HCT116 (cell line): ENCODE measurements at places on chromosomes 5 and 9. TPM values are rescaled to one million over a fixed set of nuclear protein-coding genes. Genes with fewer than 3 reads are reported as not detected.

GRCh38 chr5:14429101-14430050, 152.2 kb upstream of the OTULINL start:
- no peak for DNase-seq
- no peaks in the 10 kb centered on the region for H3K4me1 ChIP-seq
- no peak overlapping the region for H3K4me3 ChIP-seq
- 0 out of 2 replicates have a peak, but pooled peaks cover under 1% of the 10 kb centered on the region for H3K36me3 ChIP-seq
- no peak overlapping the region for H3K27ac ChIP-seq

- no peaks in the 10 kb centered on the region for H3K4me1 ChIP-seq
- no peak overlapping the region for H3K4me3 ChIP-seq
- H3K27ac ChIP-seq = no peak overlapping the region
Measured at GRCh38 chr5:126994485-126994884, 35.9 kb downstream of the MARCHF3 start.

Gene AP3B1
- total RNA-seq = 54.5 TPM

- H3K27ac ChIP-seq = no peak overlapping the region
- no peaks in the 10 kb centered on the region for H3K4me1 ChIP-seq
- H3K36me3 ChIP-seq = no peaks in the 10 kb centered on the region
- peak; percentile 16 for DNase-seq
- H3K27me3 ChIP-seq = peaks cover 5% of the 10 kb centered on the region; the same call in 1 of the 2 replicates
Measured at GRCh38 chr5:147892696-147893296, 13.5 kb downstream of the C5orf46 start.

DNA sequence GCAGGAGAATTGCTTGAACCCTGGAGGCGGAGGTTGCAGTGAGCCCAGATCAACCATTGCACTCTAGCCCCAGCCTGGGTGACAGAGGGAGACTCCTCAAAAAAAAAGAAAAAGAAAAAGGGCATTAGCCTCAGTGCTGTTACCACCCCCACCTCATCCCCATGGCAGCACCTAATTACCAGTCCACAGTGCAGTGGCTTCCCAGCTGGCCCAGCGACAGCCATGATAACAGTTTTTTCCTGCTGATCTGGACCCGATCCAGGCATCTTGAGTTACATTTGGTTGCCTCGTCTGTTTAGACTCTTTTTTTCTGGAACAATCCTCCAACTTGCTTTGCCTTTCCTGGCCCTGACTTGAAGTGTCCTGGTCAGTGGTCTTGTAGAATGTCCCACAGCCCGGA, 24.4 kb downstream of the NCS1 start:
- no peak overlapping the region for H3K4me3 ChIP-seq
- DNase-seq = no peak
- no peak overlapping the region for H3K27ac ChIP-seq

DNA sequence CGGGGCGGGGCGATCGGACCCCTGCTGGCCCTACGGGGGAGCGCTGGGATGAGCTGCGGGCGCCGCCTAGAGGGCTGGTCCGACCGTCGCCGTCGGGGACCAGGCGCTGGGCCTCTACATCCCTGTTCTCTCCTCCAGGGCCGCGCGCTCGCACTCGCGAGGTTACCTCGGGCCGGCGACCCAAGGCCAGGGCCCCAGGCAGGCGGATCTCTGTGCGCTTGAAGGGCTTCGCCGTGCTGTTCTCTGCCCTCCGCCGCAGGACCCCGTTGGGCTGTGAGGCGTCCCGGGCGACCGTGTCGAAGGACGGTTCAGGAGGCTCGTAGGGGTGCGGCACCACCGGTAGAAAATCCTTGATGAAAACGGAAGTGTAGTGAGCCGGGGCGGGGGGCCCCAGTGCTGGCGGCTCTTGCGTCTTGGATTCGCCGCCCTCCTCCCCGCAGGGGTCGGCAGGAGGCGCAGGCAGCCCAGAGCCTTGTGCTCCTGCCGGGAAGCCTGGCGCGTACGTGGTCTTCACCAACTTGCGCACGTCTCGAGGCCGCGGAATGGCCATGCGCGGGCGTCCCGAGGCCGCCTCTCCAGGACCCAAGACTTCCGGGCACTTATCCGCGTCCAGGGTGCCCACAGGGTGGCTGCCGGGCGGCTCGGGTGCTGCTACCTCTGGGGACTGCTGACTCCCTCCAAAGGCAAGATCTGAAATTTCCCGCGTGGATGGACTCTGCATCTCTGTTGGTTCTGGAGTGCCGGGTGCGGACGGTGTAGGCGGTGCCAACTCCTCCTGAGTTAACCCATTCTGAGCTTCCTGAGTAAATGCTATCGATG, 2.0 kb downstream of the PROB1 start:
- H3K4me1 ChIP-seq = peaks cover 15% of the 10 kb centered on the region
- H3K4me3 ChIP-seq = peak overlapping the region; percentile 65
- H3K27me3 ChIP-seq = no peaks in the 10 kb centered on the region
- DNase-seq = peak; percentile 66
- no peaks in the 10 kb centered on the region for H3K36me3 ChIP-seq

DNA sequence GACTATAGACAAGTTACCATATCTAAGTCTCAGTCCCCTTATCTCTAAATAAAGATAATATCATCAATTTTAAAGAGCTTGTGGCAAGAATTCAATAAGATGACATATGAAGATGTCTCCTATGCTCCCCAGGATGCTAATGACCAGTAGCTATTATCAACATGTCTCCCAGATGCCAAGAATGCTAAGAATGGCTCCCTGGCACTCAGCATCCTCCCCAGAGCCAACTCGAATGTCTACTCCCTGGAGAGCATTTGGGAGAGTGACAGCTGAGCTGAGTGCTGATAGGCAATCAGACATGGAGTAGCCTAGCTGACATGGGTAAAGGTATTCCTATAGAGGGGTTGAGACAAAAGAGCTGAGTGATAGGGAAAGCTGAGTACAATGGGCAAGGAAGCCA, 15.9 kb downstream of the P4HA2 start:
- H3K27me3 ChIP-seq = no peaks in the 10 kb centered on the region
- H3K36me3 ChIP-seq = peaks cover 32% of the 10 kb centered on the region
- H3K27ac ChIP-seq = no peak overlapping the region

DNA sequence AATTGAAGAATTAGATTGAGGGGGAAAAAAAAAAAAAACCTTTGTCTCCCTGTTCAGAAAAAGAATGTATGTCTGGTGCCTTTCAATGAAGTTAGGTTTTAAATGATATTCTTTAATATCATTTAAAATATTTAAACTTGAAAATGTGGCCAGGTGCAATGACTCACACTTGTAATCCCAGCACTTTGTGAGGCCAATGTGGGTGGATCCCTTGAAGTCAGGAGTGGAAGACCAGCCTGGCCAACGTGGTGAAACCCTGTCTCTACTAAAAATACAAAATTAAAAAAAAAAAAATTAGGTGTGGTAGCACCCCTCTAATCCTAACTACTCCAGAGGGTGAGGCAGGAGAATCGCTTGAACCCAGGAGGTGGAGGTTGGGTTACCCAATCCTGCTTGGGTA, 111.1 kb upstream of the RASA1 start:
- no peaks in the 10 kb centered on the region for H3K27me3 ChIP-seq
- no peak overlapping the region for H3K27ac ChIP-seq
- no peak for DNase-seq
- peaks cover 5% of the 10 kb centered on the region for H3K4me1 ChIP-seq

GRCh38 chr5:155254399-155254798, 240.8 kb downstream of the KIF4B start:
- no peak overlapping the region for H3K27ac ChIP-seq
- H3K4me3 ChIP-seq = no peak overlapping the region
- H3K4me1 ChIP-seq = no peaks in the 10 kb centered on the region
- H3K36me3 ChIP-seq = no peaks in the 10 kb centered on the region
- DNase-seq = no peak

Gene TRIM7
- 30.2 TPM for total RNA-seq

GRCh38 chr5:116546033-116546742, 28.4 kb downstream of the SEMA6A start:
- no peaks in the 10 kb centered on the region for H3K36me3 ChIP-seq
- no peak overlapping the region for H3K4me3 ChIP-seq
- no peaks in the 10 kb centered on the region for H3K27me3 ChIP-seq
- H3K27ac ChIP-seq = no peak overlapping the region
- no peak for DNase-seq

DNA sequence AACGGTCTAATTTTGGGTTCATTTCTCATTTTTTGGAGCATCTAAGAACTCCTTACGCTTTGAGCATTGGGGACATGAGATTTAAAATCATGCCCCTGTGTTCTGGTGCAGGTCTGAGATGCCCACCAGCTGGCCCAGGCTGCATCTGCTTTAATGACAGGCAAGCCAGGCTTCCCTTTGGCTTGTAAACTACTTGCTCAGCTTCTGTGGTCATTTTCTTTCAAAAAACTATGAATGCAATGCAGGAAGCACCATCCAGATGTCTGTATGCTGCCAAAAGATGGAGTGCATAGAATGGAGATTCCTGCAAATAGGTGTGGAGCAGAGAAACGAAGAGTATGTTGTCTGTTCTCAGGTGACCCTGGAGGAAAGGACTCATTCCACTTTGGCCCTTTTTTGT, 399.9 kb upstream of the ADAMTSL1 start:
- DNase-seq = no peak
- no peak overlapping the region for H3K27ac ChIP-seq
- no peaks in the 10 kb centered on the region for H3K4me1 ChIP-seq
- no peaks in the 10 kb centered on the region for H3K36me3 ChIP-seq
- no peaks in the 10 kb centered on the region for H3K27me3 ChIP-seq

DNA sequence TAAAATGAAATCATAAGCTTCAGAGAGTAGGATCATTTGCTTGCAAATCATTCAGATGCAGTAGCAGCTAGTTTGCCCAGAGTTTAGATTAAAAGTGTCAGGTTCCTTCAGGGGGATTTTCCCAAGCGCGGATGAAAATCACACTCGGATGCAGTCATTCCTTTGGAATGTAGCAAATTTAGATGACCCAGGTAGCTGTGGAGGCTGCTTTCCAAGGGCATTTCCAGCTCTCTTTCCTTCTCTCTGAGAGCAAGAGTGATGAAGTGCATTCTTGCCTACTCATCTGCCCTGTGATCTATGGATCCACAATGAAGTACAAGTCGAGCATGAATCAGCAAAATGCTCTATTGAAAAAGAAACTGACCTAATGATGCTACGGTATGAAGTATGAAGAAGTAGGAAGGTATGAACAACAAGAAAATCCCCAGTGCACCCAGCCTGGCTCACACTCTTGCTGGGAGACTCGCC, 200.2 kb downstream of the PLK2 start:
- no peaks in the 10 kb centered on the region for H3K36me3 ChIP-seq
- H3K27ac ChIP-seq = peak overlapping the region; percentile 47; the same call in 1 of the 2 replicates
- peak overlapping the region; percentile 34 for H3K4me3 ChIP-seq
- no peaks in the 10 kb centered on the region for H3K27me3 ChIP-seq
- DNase-seq = peak; percentile 10
- peaks cover 14% of the 10 kb centered on the region for H3K4me1 ChIP-seq

Gene TEX48
- not detected for total RNA-seq

Gene GABRA1
- total RNA-seq = not detected

- no peak for DNase-seq
- H3K4me1 ChIP-seq = no peaks in the 10 kb centered on the region
- no peaks in the 10 kb centered on the region for H3K36me3 ChIP-seq
- no peak overlapping the region for H3K4me3 ChIP-seq
- no peak overlapping the region for H3K27ac ChIP-seq
Measured at GRCh38 chr5:155430192-155430591, 416.6 kb downstream of the KIF4B start.

- DNase-seq = no peak
- H3K4me3 ChIP-seq = no peak overlapping the region
- no peaks in the 10 kb centered on the region; the same call in 1 of the 2 replicates for H3K4me1 ChIP-seq
- H3K27me3 ChIP-seq = no peaks in the 10 kb centered on the region
Measured at GRCh38 chr5:111099058-111099778, 7.1 kb downstream of the WDR36 start.

Gene CCL21
- total RNA-seq = 0.74 TPM

DNA sequence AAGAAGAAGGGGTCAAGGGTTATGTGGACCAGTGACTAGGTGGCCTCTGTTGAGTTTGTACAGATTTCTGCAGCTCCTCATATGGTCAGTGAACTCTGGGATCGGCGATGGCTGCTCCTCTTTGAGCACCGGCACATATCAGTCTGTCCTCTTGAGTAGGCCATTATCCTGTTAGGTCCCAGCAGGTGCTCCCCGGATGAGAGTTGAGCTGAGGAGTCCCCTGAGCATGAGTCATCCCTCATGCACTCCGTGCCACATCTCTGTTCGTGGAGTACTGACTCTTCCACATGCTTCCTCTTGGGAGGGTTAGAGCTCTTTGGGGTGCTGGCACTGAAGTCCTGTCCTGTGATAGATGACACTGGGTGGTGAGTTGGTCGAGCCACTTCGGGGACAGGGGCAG, 143.7 kb downstream of the PTTG1 start:
- DNase-seq = no peak
- H3K4me1 ChIP-seq = no peaks in the 10 kb centered on the region
- H3K27me3 ChIP-seq = 0 out of 2 replicates have a peak, but pooled peaks cover 3% of the 10 kb centered on the region
- H3K36me3 ChIP-seq = no peaks in the 10 kb centered on the region
- no peak overlapping the region for H3K27ac ChIP-seq
